ENCODE measurements at places on chromosomes 4 and X.
A peak's percentile ranks its signal among the peaks of the same experiment; 100 is the strongest.

DNA sequence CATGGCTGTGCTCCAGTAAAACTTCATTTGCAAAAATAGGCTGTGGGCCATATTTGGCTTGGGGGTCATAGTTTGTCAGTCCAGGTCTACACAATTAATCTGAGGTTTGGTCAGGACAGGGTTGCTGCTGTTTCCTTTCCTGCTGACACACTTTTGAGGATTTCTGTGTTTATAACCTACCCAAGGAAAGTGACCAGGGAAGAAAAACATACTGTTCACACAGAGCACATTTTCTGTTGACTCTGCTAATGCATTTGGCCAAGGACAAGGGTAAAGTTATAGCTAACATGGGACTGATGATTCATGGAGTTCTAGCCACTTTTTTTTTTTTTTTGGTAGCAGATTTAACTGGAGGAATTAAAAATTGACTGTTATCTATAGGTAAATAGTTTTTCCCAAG lies 43.9 kb upstream of the GEMIN8 start:
- DNase-seq = peak; percentile 6

DNA sequence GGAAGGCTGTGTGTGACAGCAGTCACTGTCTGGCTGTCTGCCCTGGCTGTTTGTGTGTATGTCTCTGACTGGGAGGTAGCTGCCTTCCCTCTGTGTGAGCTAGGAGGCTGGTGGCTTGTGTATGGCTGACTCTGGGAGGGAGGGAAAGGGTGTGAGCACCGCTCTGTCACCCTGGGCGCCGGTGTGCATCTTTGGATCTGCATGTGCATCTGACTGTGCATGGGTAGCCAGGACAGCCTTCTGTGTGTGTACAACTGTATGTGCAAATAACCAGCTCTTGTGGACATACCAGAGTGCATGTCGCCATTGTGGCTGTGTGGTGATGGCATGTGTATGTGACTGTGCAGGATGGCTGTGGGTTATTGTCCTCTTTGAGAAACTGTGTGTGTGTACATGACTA lies 7.4 kb upstream of the ERAS start:
- no peak for DNase-seq

DNA sequence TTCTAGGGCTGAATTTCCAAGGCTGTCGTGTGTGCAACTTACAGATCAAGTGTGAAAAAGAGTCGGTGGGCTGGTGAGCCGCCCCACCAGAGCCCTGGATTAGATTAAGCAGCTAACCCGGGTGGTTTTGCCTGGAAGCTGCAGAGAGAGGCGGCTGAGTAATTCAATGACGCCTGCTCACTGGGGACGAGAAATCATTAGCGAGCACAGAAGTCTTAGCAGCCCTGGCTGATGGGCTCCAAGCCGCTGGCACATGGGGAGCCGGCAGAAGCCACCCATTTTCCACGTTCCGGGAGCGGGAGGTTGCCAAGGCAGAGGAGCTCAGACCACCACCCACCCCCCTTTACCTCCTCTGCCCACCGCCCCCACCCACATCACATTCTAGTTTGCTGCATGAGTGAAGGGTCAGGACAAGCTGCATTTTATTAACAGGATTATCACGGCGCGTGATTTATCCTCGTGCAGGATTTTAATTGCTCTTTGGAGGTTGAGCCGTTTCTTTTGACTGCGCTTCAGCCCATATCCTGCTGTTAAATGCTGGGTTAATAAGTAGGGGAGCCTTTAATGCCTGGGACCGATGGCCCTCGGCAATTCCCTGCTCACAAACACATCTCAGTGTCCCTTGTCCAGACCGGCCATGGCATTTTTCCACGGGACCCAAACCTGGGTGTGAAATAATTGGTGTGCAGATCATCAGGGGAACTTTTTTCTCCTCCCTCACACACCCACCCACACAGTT lies 19.1 kb downstream of the BCOR start:
- no peak for DNase-seq

DNA sequence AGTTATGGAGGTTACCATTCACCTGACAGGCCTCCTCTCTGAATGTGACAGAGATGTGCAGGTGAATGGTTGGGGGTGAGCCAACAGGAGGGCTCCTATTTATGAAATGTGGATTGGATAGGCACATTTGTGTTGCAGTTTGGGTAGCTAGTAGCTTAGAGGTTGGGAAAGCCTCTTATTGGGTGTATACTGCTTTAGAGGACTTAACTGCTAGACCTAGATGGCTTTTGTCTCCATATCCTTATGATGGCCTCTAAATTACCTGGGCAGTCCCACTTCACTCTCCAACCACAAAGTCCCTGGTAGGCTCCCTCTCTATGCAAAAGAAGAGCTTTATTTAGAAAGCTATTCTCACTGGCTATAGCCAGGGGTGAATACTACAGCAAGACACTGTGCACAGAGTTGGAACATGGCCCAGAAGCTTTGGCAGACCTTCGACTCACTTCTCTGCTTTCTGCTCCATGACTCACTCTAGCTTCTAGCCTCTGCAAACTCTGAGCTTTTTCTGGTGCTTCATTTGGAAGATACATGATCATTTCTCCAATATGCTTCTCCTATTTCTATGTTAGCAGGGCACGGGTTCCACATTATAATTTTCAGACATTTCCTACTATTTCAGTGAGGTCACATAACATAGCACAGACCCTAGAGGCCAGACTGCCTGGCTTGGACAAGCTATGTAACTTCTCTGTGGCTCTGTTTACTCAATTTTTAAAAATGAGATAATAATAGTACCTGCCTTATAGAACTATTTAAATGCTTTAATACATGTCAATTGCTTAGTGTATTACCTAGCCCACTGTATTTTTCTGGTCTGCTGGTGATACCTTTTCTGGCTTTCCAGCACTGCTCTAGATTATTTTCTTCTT lies 6.0 kb upstream of the VGLL1 start:
- DNase-seq = peak; percentile 76

GRCh38 chr4:138242834-138243156 lies 646 bp upstream of the SLC7A11 start:
- no peak for DNase-seq

GRCh38 chrX:134545510-134545909 lies 85.5 kb downstream of the HPRT1 start:
- DNase-seq = no peak

DNA sequence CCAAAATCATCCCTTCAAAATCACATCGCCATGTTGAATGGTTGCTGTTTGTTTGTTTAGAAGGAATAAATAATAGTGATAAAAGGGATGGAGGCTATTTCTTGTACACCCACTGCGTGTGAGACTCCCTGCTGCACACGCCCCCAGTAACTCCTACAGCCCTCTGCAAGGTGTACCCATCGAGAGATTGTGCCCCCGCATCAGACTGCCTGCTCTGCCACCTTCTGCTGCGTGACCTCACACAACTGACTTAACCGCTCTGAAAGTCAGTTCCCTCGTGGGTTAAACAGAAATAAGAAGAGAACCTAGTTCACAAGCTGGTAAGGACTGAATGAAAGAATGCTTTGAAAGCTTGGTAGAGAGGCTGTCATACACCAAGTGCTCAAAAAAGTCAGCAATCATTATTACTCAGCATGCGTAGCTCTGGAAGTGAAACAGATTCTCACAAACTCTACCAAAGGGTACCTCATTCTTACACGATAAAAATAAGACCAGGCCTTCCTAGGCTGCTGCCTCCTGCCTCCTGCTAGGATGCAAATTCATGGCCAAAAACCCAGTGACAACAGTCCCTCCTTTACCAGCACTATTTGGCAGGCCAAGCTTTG lies 147.1 kb downstream of the CPEB2 start:
- DNase-seq = no peak

GRCh38 chr4:181307824-181308223 lies 935.4 kb upstream of the TENM3 start:
- no peak for DNase-seq

GRCh38 chrX:112627206-112627605 lies 52.5 kb downstream of the LHFPL1 start:
- no peak for DNase-seq

DNA sequence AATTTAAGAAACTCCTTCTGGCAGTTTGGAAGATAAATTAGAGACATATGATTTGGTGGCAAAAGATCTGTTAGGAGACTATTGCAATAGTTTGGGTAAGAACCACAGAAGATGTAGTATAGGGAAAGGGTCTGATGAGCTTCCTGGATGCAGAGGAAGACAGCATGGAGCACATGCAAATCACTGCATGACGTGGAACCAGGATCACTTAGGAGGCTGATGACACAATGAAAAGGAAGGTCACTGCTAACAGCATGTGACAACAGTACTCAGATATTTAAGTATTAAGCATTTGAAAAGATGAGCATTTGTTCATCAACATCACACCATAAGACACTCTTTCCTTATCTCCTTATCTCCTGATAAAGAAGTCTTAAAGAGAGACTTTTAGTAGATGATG lies 167.8 kb upstream of the LDB2 start:
- DNase-seq = no peak

- DNase-seq = no peak
Measured at GRCh38 chr4:158857951-158858350, 89.1 kb downstream of the FNIP2 start.

Data from astrocyte of the cerebellum (primary cell).